Caudate nucleus (tissue), 63 donors: ENCODE measurements at places on chromosomes 2 and 18.

DNA sequence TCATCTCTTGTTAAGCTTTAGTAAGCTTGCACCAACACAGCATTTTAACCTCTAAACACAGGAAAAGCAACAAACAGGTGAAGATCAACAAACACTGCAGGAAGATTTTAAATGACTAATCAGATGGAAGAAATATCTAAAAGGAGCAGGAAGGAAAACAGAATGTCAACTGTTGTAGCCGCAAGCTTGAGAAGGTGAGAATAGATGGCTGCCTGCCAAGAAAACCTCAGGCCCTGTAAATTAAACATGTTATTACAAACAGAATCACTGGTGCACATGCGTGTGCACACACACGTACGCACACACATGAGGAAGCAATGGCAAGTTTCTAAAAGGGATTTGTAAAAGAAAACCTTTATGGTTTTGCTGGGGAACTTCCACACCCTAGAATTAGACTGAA is 257.8 kb upstream of the GALNT5 start:
- DNase-seq = no peak

- DNase-seq = no peak
Measured at GRCh38 chr18:48989304-48990303, 38.8 kb upstream of the SMAD7 start.

DNA sequence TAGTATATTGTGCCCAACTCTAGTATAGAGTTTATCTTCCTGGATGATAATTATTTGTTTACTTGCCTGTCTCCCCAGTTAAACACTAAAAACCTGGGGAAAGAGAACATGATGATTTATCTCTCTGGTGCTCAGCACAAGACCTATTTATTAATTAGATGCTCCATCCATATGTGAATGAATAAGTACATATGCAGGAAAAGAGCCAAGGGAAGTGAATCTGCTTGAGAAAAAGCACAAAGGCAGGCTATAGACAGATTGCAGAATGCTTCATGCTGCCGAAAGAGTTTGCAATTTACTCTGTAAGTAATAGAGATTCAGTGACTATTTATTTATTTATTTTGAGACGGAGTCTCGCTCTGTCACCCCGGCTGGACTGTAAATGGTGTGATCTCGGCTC is 37.3 kb upstream of the MFF start:
- DNase-seq = no peak

DNA sequence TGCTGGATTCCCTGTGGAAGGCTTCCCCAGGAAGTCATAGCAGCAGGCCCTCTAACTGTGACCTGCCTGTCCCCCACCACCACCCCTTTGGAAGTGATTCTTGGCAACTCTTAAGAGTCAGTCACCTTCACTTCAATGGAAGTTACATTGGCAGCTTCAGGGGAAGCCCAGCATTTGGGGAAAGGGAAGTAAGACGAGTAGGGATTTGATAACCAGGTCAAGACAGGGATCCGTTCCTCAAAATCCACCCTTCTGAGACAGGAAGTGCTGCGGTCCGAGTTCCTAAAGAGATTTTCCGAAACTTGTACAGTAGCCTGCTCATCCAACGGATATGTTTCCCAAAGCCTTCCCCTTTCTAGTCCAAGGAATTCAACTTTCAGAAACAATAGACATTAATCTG is 54.2 kb downstream of the MRPL35 start:
- no peak for DNase-seq

DNA sequence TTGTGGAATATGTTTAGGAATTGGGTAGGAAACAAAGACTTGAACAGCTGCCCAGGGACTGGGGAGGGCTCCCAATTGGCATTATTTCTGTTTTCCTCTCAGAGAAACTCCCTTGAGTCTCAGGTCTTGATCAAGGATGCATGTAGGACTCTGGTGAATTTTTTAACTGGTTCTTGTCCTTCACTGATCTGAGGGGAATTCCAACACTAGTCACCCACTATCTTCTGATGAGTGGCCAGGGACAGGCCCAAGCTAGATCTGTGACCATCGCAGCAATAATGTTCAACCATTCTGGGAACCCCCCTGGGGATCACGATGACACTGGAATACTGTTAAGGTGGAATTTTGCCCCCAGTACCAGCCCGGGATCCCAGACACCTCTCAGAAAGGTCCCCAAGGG is 132.0 kb downstream of the SH3BP4 start:
- no peak for DNase-seq

DNA sequence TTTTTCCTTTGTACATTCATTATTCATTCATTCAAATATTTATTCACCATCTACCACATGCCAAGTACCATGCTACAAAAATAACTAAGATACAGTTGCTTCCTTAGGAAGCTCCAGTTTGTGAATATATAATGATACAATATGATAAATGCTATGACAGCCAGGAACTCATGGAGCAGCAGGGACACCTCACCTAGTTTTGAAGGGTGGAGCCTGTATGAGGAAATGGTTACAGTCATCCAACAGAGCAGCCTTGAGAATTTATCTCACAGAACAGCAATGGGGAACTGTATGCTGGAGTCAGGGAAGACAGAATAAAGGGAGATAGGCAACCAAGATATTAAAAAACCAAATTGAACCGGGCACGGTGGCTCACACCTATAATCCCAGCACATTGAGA is 124.0 kb downstream of the OSBPL1A start:
- no peak for DNase-seq

DNA sequence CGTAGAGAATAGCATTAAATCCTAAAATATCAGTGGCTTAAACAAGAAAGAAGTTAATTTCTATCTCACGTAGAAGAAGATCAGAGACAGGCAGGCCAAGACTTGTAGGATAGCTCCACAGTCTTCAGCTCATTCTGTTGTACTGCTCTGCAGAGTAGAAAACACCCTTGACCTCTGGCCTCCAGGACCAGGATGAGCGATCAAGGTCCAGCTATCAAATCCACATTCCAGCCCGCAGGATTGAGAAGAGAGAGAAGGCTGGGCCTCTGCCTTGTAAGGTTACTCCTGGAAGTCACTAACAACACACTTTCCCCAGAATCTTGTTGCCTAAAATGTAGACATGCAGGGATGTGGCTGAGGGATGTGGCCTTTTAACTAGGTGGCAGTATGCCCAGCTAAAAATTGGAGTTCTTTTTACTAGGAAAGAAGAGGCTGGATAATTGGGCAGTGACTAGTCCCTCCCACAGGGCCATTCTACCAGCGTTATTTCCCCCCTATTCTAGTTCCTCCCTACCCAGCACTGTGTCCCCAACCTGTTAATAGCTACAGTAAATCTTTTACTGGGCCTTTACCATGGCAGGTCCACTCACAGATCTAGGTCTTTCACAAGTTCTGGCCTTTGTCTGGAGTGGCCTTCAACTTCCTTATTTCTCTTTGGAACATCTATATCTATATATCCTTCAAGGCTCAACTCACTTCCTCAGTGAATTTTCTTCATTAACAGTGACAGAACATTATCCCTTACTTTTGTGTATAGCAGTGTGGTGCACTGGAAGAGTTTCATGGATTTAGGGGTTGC is 165.0 kb downstream of the DIS3L2 start:
- DNase-seq = no peak

DNA sequence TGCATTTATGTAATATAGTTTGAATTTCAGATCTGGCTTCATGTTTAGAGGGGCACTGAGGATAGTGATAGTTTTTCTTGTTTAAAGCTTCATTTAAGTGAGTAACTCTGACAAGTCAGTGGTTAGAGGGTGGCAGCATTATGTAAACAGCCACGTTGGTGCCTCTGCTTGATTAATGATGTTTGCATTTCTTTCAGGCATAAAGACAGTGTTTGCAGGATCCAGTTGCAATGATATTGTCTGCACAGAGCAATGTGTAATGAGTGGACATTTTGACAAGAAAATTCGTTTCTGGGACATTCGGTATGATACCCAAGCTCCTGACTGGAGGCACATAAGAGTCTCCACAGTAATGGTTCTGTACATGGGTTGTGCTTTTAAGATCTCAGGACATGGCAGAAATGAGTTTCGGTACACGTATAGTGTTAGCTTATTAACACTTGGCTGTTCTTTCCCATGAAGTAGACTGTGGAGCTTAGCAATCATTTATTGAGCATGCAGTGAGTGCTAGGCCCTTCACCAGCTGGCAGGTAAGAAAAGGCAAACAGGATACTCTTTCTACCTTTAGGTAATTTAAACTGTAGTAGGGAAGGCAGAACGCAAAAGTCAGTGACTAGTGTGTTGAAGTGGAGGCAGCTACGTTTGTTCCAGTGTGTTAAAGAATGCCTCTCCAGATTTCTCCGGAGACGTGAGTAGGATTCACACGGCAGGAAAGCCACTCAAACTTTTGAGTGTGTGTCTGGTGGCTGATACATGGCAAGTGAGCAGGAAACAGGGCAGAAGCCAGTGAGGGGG is 17.4 kb upstream of the SAG start:
- DNase-seq = no peak

GRCh38 chr2:85635636-85636035 is 19.6 kb downstream of the USP39 start:
- DNase-seq = no peak

- no peak for DNase-seq
Measured at GRCh38 chr18:40577981-40578365, 1377.1 kb upstream of the PIK3C3 start.

GRCh38 chr2:173734797-173735196 is 230.4 kb downstream of the SP3 start:
- no peak for DNase-seq

- no peak for DNase-seq
Measured at GRCh38 chr2:179751163-179751809, 110.1 kb downstream of the ZNF385B start.

DNA sequence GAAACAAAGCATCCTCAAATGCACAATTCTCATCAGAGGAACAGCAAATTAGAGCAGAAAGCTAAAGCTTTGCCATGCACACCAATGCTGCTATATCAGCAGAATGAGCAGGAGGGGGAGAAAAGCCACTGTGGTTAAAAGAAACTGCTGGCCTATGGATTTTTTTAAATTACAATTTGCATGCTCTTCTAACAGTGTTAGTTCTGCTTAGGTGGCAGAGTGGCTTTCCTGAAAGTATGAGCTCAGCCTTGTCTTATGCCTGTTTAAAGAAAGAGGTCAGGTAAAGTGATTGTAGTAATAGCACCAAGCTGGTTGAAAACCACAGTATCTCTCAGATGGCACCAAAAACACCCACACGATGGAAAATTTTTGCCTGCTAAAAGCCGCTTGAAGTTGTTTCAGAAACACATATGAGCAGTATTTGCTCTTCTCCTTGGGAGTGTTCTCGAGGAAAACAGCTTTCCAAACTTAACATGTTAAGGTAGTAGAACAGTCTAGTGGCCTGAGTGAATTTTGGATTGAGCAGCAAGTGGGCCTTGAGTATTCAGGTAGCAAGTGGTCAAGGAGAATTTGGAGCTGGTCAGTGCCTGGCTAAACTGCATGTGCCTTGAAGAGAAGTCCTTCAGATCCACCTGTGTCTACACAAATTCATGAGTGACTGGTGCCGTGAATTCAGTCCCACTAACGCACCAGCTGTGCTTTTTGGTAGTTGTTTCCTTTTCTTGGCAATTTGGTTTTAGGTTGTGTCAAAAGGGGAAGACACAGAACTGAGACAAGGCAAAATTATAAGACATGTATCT is 19.6 kb upstream of the NDUFV2 start:
- DNase-seq = no peak

DNA sequence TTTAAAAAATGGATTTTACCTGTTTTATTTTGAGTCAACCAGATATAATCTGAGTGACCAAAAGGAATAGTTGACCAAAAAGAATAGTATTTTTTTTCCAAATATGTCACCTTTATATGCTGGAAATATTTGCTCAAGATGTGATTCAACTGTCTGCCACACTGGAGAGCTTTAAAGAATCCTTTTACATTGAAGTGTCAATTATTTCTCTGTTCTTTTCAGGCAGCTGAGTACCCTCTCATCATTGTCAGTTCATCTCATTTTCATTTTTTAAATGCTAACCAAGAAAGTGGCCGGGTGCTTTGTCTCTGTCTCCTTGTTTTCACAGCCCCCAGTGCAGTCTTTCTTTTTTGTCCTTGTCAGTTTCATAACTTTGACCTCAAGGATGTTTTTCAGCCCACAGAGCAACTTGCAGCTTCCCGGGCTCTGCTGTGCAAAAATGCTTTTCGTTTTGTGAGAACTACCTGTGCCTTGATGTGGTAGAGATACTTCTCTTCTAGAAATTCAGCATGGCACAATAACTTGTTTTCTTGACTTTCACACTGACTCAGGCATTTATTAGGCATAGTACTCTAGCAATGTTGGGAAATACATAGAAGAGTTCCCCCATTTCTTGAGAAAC is 23.4 kb upstream of the CERS6 start:
- DNase-seq = no peak

GRCh38 chr2:53053937-53054336 is 713.7 kb upstream of the CHAC2 start:
- no peak for DNase-seq

DNA sequence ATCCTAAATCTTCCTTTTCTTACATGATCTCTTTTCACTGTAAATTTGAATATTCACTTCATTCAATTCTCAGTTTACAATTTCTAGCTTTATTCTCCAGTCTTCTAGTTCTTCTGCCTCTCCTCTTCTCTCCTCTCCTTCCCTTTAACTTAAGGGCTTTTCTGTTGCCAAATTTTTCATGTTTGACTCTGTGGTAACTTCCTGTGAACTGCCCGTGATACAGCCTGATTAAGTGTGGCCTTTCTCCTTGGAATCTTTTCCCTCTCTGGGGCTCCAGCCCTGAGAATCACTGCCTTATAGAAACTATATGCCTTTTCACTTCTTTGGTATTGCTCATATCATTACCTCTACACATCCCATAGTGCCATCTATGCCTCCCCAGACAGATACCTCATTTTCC is 1923.8 kb upstream of the CELF4 start:
- no peak for DNase-seq

- no peak for DNase-seq
Measured at GRCh38 chr18:79354350-79354749, 41.4 kb upstream of the NFATC1 start.

DNA sequence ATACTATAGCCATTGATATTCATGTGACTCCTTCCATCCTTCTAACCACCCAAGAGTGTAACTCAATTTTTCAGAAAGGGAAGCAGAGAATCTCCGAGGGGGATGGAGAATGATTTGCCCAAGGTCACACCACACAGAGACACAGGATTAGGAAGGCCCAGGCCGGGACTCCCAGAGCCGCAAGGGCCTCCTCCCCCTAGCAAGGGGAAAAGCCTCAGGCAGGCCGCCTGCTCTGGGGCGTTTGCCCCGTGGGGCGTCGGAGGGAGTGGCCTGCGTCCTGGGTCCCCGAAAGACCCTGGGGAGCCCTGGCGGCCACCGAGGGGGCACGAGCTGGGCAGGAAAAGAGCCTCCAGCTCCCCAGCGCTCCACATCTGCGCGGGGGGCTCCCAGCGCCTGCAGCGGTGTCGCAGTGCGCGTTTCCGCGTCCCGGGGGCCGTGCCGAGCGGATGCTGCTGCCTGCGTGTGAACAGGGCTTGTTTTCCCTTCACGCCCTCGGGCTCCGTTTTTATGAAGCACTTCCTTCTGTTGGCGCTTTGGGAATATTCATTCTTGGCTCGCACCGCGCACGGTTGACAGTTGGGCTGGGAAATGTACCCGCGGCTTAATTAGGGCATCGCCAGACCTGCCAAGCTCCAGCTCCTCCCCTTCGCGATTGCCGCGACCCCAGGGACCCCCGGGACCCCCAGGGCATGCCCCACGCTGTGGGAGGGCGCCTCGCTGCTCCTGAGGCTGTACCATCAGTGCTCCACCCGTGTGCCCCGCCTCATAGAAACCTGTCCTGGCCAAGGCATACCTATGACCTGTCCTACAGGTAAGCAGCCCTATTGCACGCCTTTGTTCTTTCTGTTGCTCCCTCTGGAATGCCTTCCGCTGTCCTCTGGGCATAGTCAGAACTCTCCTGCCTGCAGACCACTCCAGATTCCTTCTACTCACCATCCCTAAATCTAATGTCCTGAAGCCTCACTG is 158.9 kb upstream of the GLI2 start:
- no peak for DNase-seq

GRCh38 chr2:104568247-104568646 is 285.7 kb upstream of the POU3F3 start:
- DNase-seq = no peak
